ENCODE measurements at places on chromosomes 4 and X. TPM values are rescaled to one million over a fixed set of nuclear protein-coding genes. Genes with fewer than 3 reads are reported as not detected.

The RAPGEF2 gene
- 42.3 TPM for total RNA-seq

The MPC1L gene
- not detected for total RNA-seq

The DCHS2 gene
- 0.18 TPM for total RNA-seq

The CDS1 gene
- not detected for total RNA-seq

The CENPU gene
- 2.7 TPM for total RNA-seq

The GYPE gene
- total RNA-seq = not detected

The CT55 gene
- not detected for total RNA-seq

The MTCP1 gene
- 0.31 TPM for total RNA-seq

The MAGEE2 gene
- total RNA-seq = not detected

The MAGIX gene
- total RNA-seq = 7.3 TPM

The RTL9 gene
- total RNA-seq = not detected

The PPEF2 gene
- total RNA-seq = not detected

The FBXO8 gene
- total RNA-seq = 16.4 TPM

The PORCN gene
- 11.5 TPM for total RNA-seq

The FSTL5 gene
- not detected for total RNA-seq

The TEX13A gene
- total RNA-seq = not detected

Data from gastrocnemius medialis (tissue), 4 donors.